ENCODE measurements at places on chromosomes 12 and 14.

DNA sequence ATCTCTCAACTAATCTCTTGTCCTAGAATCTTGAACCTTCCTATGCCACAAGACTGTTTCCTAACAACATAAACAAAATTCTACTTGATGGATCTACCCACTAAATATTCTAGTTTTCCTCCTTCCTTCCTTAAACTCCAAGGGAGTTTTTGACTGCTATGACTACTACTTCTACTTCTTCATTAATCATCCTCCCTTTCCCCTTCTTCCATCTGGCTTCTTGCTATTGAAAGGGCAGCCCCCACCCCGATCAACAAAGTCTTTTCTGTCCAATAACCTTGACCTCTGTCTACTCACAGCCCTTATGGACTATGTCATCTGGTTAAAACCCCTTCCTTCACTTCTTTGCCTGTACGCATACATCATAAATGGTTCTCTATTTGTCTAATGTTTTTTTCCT is 5.6 kb downstream of the LTA4H start:
- DNase-seq = no peak

DNA sequence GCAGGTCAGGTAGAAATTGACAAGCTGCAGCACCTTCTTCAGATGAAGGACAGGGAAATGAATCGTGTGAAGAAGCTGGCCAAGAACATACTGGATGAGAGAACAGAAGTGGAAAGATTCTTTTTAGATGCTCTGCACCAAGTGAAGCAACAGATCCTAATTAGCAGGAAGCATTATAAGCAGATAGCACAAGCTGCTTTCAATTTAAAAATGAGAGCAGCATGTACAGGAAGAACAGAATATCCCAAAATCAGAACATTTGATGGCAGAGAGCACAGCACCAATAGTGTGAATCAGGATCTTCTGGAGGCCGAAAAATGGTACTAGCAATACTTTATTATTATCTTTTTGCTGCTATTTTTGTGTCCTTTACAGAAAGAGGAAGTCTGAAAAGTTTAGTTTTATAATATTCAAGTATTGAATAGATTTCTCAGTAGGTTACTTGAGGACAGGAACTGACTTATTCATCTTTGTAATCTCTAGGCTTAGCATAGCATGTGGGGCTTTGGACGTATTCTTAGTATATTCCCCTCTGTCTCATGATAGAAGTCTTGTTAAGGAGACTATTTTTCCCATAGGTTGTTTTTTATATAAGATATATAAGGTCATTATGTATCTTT is 30.8 kb downstream of the BBOF1 start:
- no peak for DNase-seq

GRCh38 chr12:14849661-14850060 is 6.3 kb upstream of the ART4 start:
- no peak for DNase-seq

DNA sequence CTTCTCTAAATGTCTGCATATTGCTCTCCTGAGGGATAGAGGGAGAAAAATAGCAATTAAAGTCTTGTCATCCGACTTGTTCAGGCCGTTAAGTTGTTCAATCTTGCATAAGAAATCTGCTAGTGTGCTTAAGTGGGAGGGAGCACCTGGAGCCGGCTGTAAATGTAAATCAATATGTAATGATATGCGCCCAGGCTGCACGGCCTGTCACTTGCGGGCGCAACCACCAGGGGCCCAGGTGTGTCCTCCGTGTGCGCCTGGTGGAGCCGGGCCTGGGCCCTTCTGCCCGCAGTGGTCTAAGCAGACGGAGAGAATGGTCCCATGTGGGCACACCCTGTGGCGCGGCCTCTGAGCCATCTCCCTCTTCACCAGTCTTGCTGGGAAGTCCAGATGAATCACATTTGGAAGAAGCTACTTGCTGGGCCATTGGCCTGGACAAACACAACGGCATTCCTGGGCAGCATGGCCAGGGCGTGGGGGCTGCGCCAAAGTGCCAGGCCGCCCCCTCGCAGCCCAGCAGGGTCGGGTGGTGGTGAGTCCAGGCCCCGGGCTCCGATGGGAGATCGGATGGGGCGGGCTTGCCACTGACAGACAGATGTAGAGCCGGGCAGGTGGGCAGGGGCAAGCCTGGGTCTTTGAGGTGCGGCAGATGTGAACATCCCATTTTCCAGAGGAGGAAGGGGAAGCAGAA is 193.3 kb upstream of the C14orf180 start:
- DNase-seq = no peak

DNA sequence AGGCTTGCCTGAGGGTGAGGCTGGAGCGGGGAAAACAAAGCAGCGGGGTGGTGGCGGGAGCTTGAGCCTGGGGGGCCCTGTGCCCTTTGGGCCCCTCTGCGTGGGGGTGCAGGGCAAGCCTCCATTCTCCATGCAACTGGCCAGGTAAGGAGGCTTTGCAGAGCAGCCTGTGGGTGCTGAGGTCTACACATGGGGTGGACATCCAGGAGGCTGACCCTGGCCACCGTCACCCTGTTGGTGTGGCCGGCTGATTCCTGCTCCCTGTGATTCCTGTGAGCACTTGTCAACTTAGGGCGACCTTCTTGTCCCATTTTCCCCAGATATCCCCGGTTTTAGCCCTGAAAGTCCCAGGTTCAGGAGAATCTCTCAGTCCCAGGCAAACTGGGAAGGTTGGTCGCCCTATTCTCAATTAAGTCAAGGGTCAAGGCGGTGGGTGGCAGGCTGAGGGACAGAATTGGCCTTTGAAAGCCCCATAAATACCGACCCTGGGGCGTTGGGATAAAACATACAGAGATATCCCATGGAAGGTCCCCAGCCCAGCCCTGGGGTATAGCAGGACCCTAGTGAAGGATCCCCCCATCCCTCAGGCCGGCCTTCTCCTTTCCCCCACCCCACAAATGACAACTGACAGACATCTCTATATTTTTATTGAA is 70.5 kb downstream of the PRIMA1 start:
- DNase-seq = no peak

DNA sequence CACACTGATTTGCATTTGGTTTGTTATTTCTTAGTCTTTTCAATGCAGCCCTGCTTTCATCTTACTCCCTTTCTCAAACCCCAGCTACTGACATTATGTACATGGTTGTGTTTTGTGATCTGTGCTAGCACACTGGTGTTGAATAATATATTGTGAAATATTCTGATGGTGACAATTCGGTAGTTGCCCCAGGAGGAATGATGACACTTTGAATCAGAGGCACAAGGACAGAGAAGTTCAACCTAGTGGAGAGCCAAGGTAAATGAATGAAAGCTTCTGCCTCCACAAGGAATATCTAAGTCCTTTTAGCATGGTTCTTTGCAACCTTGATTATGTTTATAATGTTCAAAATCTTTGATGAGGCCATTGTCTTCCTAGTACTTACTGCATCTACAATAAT is 159.9 kb downstream of the PDE3A start:
- DNase-seq = no peak

DNA sequence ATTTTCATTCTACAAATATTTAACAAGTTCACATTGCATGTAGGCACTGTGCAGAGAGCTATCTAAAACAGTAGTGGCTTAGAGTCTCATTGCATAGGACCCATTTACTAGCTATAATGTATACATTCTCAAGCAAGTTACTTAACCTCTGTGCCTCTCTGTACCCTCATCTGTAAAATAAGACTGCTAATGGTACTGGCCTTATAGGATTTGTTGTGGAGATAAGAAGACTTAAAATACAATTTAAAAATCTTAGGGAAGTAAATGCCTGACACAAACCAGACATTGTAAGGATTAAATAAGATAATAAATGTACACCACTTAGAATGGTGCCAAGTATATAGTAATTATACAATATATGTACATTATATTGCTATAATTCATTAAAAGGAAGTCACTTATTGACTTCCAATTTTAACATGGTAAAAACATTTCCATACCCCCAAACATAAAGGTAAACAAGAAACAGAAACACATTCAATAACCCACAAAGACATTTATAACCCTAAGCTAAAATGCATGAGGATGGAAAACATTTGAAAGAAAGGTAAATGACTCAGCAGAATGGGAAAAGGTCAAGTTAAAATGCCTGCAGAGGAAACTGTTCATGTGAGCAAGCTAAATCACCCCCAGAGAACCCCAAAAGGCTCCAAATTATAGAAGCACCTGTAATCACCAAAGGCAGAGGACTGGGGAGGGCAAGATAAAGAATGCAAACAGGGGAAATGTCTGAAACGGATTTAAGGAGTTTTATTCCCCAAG is 30.8 kb downstream of the RPS6KA5 start:
- no peak for DNase-seq

DNA sequence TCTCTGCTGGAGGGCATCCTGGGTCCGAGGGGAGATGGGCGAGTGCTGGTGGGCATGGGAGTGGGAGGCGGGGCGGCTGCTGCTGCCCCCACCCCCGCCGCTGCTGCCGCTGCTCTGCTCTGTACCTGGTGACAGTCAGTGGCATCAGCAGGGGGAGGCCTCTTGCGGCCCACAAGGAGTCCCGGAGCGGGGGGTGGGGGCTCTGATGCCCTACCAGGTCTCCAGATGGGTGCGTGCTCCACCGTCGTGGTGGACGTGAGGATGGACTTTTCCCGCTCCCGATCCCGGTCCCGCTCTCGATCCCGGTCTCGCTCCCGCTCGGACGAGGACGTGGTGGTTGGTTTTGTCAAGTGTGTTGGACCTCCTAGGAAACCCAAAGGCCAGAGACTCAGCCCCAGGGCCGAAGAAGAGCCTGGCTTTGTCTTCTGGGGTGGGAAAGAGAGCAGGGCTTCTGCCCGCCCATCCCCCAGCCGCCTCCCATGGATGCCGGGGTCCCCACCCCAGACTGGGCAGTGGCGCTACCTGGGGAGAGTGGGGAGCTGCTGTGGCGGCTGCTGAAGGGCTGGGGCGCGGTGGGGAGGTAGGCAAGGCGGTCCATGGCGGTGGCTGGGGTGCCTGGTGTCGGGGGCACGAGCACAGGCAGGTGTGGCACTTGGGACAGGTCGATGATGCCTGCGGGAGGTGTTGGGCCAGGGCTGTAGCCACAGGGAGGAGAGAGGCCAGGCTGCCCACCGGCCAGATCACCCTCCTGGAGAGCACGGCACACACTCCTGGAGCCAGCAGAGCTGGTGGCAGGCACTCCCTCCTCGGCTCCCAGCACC is 45.4 kb downstream of the RFLNA start:
- no peak for DNase-seq

DNA sequence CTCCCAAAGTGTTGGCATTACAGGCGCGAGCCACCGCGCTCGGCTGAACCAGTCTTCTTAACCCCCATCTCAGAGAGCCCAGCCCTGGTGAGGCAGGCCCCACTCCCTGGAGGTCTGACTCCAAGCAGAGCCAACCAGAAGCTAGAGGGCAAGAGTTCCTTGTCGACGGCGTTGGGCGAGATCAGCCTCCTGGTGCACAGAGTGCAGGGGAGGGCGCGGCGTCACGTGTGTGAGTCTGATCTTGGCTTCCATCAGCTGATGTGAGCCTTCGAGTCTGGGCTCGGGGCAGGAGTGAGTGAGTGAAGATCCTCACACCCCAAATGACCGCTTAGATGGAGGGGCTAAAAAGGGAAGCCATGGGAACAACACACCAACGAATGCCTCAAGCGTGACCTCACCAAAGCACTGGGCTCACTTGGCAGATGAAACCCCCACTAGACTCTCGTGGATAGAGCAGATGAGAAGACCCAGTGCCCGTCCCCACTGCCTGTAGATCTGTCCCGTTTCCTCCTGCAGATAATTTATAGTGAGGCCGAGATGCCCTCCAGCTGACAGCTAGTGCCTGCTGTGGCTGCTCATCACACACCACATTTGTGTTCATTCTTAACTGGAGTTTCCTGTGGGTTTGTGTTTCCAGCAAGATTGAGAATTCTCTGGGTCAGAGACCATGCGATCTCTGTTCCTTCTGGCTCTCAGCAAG is 28.6 kb upstream of the ADGRD1 start:
- DNase-seq = no peak

- no peak for DNase-seq
These were observed 15.5 kb downstream of the CCDC63 start for GRCh38 chr12:110862329-110862728.

GRCh38 chr12:3905664-3906063 is 32.5 kb upstream of the PARP11 start:
- DNase-seq = no peak

DNA sequence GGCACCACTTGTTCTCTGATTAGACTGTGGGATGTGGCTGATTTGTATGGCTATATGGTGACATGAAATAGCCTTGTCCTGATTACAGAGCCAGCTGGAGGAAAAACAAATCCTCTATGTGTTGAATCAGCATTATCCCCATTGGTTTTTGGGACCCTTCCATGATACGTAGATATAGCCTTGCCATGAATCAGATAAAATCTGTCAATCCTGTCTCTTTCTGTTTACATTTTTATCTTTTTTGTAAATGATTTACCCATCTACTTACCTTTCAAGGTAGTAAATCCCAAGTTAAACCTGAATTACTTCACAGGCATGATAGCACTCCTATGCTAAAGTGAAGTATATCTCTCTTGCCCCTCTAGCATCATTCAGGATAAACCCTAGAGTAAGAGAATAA is 789.3 kb downstream of the TMTC2 start:
- no peak for DNase-seq

GRCh38 chr12:97754306-97754705 is 291.7 kb downstream of the RMST start:
- DNase-seq = no peak

DNA sequence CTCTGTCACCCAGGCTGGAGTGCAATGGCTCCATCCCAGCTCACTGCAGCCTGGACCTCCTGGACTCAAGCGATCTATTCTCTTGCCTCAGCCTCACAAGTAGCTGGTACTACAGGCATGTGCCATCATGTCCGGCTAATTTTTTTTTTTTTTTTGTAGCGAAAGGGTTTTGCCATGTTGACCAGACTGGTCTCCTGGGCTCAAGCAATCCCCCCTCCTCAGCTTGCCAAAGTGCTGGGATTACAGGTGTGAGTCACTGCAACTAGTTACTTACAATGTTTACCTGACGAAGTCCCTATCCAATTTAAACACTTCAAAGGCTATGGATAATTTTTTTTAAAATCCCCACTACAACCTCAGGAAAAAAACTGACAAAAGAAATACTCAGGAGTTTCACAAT is 1.8 kb downstream of the KRR1 start:
- DNase-seq = no peak

DNA sequence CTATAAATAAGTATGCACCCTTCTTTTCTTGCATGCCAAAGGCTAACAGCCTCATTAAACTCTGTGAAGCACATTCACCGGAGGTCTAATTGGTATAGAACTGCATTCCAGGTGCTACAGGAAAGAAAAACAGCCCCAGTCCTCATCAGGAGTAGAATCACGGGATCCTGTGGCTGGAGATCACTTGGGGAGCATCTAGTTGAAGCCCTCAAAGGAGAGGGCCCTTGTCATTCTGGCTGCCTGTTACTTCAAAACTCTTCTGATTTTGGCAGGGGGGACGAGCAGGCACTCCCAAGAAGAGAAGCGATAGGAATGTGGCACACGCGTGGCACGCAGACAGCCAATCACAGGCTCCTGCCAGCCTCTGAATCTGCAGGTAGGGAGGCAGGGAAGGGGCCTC is 154.4 kb downstream of the TTC7B start:
- DNase-seq = no peak
